ENCODE measurements at places on chromosomes 16 and 17.
A peak's percentile ranks its signal among the peaks of the same experiment; 100 is the strongest.

- no peak for DNase-seq
Observed at GRCh38 chr17:65539630-65540266, 21.7 kb downstream of the AXIN2 start.

DNA sequence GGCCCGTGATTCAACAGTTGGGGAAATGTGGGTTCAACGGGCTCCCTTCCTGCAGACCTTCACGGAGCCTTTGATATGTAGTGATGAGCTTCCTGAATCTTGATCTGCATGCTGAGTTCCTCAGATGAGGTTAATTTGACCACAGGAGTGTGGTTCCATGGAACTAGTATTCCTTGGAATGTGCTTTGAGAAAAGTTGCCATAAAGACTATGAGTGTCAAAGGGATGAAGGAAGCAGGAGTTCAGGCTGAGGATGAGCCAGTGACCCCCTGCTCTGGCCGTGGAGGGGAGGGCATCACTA lies 229.2 kb downstream of the MSI2 start:
- DNase-seq: no peak

- DNase-seq: peak; percentile 48
Observed at GRCh38 chr17:54967621-54968261, 713 bp downstream of the COX11 start.

DNA sequence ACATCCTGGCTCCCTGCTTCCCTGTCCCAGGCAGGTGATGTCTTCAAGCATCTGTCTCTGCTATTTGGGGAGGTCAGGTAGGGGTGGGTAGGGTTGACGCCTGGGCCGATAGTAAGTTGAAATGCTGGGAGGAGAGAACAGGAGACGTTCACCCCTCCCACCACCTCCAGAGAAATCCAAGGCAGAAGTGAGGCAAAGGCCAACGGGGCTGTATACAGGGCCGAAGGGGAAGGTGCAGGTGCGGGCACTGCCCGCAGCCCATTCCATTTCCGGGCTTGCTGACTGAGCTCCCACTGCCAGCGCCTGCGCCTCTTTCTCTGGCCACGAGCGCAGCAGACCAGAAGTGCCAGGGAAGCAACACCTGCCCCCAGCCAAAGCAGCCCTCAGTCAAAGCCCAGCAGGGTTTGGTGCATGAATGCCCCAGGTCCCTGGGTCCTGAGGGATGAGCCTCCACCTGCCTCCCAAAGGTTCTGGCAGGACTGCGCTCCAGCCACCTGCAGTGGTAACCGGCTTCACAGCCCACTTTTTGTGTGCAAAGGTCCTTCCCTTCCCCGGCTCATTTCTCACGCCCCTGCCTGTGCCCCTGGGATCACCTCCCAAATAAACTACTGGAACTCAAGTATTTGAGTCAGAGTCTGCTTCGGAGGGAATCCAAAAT lies 127.6 kb upstream of the TNRC6C start:
- no peak for DNase-seq

DNA sequence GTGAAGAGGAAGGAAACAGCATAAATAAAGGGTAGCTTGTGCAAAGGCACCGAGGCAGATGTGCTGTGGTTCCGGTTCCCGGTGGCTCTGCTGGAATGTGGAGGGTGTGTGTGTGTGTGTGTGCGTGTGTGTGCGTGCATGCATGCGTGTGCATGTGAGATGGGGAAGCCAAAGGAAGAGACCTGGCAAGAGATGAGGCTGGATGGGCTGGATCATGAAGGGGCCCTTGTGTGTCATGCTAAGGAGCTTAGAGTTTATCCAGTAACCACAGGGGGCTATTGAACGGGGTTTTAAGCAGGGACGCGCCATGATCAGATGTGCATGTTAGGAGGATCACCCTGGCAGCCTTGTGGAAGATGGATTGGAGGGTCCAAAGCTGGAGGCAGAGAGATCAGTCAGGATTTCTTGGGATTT lies 8.3 kb downstream of the WSCD1 start:
- DNase-seq: peak; percentile 21

GRCh38 chr17:49442041-49442440 lies 27.4 kb upstream of the PHB1 start:
- DNase-seq: no peak

- DNase-seq: no peak
Observed at GRCh38 chr17:58268326-58268725, 12.4 kb downstream of the MPO start.

DNA sequence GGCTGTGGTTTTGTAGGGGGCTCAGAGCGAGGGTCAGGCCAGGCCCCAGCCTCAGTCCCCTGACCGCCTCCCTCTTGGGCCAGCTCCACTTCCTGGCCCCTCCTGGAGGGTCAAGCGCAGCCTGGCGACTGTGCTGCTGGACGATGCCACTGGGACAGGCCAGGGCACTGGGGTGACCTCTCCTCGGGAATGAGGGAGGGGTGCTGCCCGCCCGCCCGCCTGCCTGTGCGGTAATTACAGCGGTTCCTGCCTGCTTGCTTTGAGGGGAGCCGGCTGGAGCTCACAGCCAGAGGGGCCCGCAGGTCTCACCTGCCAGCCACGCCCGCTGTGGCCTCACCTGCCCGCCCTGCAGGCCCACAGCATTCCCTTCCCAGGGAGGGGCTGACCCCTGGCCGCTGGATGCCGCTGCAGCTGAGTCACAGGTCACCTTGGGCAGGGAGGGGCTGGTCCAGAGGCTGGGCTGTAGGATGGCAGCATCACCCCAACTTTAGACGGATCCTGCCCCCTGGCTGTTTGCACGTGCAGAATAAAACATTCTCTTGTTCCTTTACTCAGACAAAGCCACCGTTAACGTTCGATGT lies 76.7 kb upstream of the CBX4 start:
- no peak for DNase-seq

- DNase-seq: no peak
Observed at GRCh38 chr17:60065136-60065535, 13.6 kb downstream of the HEATR6 start.

- no peak for DNase-seq
Observed at GRCh38 chr17:81153340-81153803, 11.9 kb upstream of the PVALEF start.

DNA sequence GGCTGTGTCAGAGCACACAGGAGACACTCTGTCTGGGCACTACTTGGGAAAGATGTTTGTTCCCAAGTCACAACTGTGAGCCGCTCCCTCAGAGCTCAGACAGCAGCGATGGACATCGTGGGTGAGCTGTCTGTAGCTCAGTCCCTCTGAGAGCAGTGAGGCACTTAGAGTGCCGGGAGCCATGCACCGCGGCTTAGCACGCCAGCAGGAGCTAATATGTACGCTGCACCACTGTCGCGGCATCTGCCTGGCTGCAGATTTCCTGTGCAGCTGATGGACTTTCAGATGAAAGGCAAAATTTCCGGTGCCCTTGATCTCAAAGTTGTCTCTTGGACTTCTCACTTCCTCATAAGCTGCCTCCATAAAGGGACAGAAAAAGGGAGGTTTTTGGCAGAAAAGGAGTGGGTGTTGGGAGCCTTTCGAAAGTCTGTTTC lies 92.8 kb upstream of the ZNF469 start:
- no peak for DNase-seq

- DNase-seq: no peak
Observed at GRCh38 chr17:60151355-60151754, 1.6 kb downstream of the CA4 start.

- no peak for DNase-seq
Observed at GRCh38 chr16:48011878-48012658, 143.7 kb downstream of the ABCC12 start.

- peak; percentile 88 for DNase-seq
Observed at GRCh38 chr17:71188811-71189492, 931.9 kb upstream of the SOX9 start.

GRCh38 chr16:48608871-48609651 lies 919 bp downstream of the N4BP1 start:
- peak; percentile 44 for DNase-seq

- DNase-seq: peak; percentile 73
Observed at GRCh38 chr17:49260011-49260816, 29.6 kb upstream of the PHOSPHO1 start.

DNA sequence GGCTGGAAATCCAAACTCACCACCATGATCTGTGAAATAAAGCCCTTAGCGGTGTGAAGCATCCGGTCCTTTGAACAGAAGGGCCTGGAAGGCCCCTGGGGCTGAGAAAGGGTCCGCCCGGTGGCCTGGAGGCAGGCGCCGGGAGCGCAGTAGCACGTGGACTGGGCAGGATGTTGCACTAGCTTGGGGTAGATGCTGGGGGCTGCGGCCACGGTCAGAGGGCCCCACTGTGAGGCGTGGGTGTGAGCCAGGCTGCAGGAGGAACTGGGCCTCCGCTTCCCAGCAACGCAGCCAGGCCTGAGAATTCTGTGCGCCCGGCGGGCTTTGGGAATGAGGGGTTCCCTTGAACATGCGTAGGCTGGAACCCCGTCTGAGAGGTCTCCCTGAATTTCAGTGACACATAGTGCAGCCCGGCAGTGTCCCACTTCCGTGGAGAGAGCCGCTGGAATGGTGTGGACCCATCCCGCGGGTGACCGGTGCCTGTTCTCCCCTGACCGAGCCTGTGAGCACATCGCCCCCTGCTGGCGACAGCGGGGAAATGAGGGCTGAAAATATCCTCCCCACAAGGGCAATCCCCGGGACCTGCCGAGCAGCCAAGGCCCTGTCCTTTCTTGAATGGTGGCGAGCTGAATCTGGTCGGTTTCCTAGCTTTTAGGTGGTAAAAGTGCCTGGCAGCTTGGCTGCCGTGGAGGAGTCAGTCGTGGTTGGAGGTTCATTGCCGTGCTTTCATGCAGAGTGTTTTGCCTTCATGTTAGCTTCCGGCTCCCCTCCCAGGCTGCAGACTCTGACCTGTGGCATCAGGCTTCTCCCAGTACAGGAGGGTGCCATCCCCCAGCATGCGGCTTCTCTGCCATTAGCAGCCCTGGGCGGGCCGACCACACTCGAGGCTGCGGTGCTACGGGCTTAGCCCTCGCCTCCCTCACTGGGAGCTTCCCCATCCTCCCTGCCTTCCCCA lies 43.8 kb downstream of the DNAJA2 start:
- DNase-seq: peak; percentile 75

DNA sequence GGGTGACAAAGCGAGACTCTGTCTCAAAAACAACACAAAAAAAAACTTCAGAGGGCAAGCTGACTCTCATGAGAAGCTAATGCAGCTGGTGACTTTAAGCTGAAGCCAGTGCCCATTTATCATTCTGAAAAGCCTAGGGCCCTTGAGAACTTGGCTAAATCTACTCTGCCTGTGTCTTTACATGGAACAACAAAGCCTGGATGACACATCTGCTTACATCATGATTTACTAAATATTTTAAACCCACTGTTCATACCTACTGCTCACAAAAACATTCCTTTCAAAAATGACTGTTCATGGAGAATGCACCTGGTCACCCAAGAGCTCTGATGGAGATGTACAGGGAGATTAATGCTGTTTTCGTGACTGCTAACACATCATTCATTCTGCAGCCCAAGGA lies 6.1 kb upstream of the ALOX12 start:
- DNase-seq: no peak

DNA sequence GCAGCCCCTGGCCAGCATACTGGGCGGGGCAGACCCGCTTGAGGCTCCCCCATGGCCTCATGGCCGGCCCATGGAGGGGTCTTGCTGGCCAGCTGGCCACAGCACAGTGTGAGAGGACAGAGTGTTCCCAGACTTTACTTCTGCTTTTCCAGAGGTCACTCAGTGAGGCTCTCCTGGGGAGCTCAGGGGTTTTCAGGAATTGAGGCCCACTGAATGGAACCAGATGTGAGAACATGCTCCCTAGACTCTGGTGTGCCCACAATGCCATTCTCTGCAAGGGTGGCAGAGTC lies 21.2 kb downstream of the ATP6V0D1 start:
- DNase-seq: no peak

- DNase-seq: no peak
Observed at GRCh38 chr17:40480501-40481003, 20.9 kb downstream of the TNS4 start.

DNA sequence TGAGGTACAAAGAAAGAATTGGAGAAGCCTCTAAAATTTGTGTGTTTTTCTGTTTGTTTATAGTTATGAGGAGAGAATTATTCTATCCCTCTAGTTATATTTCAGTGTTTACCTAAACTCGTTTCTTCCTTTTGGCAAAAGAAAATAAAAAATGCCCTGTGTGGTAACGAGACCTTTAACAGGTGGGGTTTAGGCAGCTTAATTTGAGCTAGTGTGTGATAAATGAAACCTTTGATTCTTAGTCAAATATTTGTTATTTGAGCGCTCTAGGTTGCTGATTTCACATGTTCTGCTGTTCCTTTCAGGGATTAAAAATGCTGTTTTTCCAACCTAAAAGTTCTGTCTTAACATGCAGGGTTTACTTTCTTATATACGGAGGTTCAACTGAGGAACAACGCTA lies 17.5 kb downstream of the ERCC4 start:
- DNase-seq: no peak

GRCh38 chr16:89561884-89562599 lies 1.6 kb downstream of the RPL13 start:
- no peak for DNase-seq

DNA sequence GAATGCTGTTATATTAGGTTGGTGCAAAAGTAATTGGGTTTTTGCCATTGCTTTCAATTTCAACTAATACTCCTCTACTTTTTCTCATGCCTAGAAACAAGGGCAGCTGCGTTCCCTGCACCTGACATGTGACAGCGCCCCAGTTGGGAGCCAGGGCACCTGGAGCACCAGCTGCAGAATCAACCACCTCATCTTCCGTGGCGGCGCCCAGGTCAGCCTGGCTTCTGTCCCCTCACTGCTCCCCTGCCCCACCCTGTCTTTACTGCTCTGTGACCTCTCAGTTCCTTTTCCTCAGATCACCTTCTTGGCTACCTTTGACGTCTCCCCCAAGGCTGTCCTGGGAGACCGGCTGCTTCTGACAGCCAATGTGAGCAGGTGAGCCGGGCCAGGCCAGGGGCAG lies 16.4 kb upstream of the ITGAD start:
- DNase-seq: no peak

DNA sequence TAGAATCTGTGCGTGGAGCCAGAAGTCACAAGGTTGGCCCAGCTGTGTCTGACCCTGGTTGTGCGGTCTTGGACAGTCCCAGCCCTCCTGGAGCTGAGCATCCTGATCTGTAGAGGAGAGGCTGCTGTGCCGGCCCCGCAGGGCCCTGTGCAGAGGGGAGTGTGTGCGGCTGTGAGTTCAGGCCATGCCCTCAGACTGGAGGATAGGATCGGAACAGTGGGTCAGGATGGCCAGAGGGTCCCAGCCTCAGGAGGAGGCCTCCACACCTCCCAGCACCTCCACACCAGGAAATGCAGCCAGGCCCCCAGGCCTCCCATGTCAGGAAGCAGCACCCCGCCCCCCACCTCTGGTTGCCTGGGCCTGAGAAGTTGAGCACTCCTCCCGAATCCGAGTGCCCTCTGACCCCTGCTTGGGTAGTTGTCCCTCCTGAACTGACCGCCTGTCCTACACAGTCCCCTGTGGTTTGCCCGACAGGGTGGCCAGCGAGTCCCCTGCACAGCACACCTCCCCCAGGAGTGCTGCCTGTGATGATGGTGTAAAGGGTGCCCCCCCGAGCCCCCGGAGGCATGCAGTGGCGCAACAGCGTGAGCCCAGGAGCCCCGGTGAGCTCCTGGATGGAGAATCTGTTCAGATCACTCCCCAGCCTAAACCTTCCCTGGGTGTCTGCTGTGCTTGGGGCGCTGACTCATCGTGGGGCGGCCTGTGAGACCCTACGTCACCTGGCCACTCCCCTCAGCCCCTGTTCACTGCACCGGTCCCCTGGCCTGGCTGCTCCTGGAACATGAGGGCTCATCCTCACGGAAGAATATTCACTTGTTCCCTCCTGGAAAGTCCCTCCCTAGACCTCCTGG lies 285.2 kb downstream of the SEC14L1 start:
- peak; percentile 93 for DNase-seq

Data from astrocyte of the hippocampus (primary cell).